Activated CD8-positive, alpha-beta memory T cell treated with anti-CD3 and anti-CD28 coated beads for 24 hours (primary cell): ENCODE measurements at places on chromosomes 6 and 20.

DNA sequence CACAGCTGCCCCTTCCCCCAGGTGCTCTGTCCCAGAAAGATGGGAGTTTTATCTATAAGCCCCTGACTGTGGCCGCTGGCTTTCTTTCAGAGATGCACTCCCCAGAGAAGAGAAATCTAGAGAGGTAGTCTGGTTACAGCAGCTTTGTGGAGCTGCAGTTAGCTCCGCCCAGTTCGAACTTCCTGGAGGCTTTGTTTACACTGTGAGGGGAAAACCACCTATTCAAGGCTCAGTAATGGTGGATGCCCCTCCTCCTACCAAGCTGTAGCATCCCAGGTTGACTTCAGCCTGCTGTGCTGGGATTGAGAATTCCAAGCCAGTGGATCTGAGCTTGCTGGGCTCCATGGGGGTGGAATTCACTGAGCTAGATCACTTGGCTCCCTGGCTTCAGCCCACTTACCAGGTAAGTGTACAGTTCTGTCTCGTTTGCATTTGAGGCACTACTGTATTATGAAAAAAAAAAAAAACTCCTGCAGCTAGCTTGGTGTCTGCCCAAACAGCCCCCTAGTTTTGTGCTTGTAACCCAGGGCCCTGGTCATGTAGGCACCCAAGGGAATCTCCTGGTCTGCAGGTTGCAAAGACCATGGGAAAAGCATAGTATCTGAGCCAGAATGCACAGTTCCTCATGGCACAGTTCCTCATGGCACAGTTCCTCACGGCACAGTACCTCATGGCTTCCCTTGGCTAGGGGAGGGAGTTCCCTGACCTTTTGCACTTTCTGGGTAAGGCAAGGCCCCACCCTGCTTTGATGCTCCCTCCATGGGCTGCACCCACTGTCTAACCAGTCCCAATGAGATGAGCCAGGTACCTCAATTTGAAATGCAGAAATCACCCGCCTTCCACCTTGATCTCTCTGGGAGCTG, 275.0 kb downstream of the CENPW start:
- no peak for DNase-seq

GRCh38 chr6:33896391-33897188, 92.8 kb upstream of the MLN start:
- no peak for DNase-seq

DNA sequence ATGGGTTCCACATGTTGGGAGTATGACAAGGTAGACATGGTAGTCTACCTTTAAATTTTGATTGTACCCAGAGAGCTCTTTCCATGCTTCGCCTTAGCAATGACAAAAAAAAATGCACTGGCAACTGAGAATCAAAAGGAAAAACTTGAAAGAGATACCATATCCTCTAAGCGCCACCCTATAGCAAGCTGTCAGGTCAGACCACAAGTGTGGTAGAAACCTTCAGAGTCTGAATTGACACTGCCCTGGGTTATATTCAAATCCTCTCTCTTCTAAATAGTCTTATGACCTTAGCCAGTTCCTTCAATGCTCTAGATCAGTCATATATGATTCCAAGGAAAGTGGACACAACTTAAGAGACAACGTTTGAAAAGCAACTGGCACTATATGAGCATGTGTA, 45.6 kb upstream of the SMLR1 start:
- DNase-seq = no peak

- DNase-seq = peak; percentile 79
Observed at GRCh38 chr6:30767158-30767943, 23.0 kb upstream of the IER3 start.

DNA sequence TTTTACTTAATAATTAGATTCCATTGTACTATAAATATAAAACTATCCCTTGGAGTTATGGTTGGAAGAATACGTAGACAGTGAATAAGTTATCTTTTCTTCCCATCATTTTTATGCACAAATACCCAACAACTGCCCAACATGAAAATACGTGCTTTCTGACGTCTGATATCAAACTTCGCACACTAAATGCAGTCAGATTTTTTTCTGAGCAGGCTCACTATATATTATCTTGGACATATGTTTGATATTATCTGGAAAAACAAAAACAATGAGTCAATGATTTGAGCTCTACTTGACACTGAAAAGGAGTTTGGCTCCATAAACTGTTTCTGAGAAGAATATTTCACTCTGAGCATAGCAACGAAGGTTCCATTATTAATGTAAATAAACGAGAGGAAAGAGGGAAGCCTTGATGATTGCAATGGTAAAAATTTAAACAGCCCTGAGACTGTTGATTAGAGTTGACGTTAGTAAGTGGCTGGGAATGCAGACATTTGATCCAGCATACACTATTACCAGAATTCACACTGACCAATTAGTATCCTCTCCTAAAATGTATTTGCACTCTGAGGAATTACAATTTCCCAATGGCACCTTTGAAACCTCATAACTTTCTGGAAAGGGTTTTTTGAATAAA, 1090.0 kb downstream of the EPHA7 start:
- DNase-seq = no peak

- no peak for DNase-seq
Observed at GRCh38 chr20:15913391-15914025, 659.7 kb downstream of the KIF16B start.

- DNase-seq = no peak
Observed at GRCh38 chr6:1322156-1322555, 10.3 kb downstream of the FOXQ1 start.

GRCh38 chr6:105867277-105867676, 218.9 kb upstream of the PRDM1 start:
- DNase-seq = no peak
